ENCODE measurements at places on chromosomes 5 and 9. TPM values are rescaled to one million over a fixed set of nuclear protein-coding genes. Genes with fewer than 3 reads are reported as not detected.

GRCh38 chr9:84736536-84736935, 67.0 kb downstream of the NTRK2 start:
- no peak for DNase-seq
- H3K36me3 ChIP-seq, result no peaks in the 10 kb centered on the region
- H3K27me3 ChIP-seq, result no peaks in the 10 kb centered on the region
- no peak overlapping the region for H3K4me3 ChIP-seq
- no peak overlapping the region for H3K27ac ChIP-seq
- peaks cover 5% of the 10 kb centered on the region for H3K4me1 ChIP-seq

DNA sequence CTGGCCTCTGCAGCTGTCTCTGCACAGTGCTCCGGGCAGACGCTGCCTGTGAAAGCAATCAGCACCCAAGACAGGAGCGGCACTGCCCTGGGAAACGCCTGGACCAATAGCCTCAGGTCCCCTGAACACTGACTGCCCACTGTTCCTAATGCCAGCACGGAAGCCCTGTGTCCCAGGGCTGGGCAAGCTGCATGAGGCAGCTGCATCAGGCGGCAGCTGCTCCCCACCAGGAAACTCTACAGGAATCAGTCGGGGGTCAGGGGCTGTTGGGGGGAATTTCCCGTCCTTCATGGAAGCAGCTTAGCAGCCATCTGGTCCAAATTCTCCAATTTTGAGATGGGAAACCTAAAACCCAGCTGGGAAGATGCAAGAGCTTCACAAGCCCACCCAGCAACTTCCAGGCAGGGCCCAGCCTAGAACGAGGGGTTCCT, 118.6 kb downstream of the VAV2 start:
- DNase-seq, result no peak
- peaks cover 38% of the 10 kb centered on the region for H3K4me1 ChIP-seq
- H3K36me3 ChIP-seq, result no peaks in the 10 kb centered on the region
- peak overlapping the region; percentile 98 for H3K27ac ChIP-seq
- no peaks in the 10 kb centered on the region for H3K27me3 ChIP-seq

- H3K27ac ChIP-seq, result no peak overlapping the region
- no peaks in the 10 kb centered on the region for H3K36me3 ChIP-seq
- no peaks in the 10 kb centered on the region for H3K4me1 ChIP-seq
- DNase-seq, result no peak
These were observed 142.0 kb downstream of the ZCCHC7 start for GRCh38 chr9:37262410-37262809.

The PCDHGC3 gene
- total RNA-seq, result 100.0 TPM
